ENCODE measurements at places on chromosomes 5 and 9. TPM values are rescaled to one million over a fixed set of nuclear protein-coding genes. Genes with fewer than 3 reads are reported as not detected.

DNA sequence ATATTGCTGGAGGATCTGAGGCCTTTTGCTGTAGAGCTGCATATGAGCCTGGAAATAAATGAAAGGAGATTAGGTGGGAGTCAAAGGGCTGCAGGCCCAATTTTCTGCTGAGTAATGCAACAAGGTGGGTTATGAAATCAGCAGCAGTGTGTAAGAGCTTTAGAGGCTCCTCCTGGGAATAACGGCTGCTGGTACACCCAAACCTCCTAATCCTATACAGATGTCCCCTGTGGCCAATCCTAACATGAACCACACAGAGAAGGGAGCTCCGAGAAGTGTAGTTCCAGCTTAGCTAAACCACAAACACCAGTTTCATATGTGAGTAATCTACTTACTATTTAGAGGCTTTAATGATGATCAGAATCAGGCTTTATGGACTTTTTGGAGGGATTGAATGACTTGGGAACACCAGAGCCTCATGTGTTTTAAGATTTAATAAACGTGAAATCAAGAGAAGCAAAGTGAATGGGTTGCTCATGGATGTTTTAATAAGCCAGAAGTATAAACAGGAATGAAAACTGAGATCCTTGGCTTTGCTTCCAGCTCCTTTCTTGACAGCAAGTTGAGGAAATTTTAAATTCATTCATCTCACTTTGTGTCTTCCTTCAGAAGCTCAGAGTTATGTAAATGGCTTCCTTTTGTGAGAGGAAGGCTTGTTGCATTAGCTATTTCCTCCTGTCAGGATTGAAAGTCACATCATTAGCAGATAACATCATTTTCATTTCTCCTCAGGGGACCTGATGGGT lies 437.5 kb downstream of the TMEM232 start:
- DNase-seq: no peak

- DNase-seq: peak; percentile 56
Observed at GRCh38 chr5:141821430-141821925, 56.7 kb downstream of the PCDH1 start.

DNA sequence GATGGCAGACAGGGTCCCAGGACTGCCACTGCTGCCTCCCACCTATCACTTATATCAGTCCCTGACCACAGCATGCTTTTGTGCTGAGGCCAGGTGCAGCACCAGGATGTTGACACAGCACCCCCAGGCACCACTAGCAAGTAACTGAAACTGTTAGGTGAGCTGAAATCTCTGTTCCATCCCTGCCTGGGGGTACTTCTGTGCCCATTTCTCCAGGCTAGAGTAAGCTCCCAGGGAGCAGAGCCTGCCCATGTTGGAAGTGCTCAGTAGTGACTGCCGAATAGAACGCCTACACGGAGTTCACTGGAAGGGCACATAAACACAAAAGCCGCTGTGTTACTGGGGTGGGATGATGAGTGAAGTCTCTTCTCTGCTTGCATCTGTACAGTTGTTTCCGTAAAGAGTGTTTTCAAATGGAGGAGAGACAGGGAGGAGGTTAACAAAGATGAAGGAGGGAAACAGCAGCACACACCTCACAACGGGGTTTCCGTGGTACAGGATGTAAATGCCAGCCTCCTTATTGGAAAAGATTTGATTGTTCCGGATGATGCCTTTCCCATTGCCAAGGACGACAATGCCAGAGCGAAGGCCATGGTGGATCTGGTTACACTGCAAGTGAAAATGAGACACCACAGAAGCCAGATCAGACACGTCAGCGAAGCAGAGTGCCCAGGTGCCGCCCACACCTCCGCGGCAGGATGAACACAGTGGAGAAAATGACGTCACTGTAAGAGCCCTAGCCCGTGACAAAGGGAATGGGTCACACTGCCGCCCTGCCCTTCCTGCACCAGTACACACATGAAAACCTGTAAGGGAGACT lies 43.1 kb downstream of the POLR1E start:
- peak; percentile 15 for DNase-seq

- no peak for DNase-seq
Observed at GRCh38 chr9:121671612-121672155, 20.2 kb downstream of the DAB2IP start.

DNA sequence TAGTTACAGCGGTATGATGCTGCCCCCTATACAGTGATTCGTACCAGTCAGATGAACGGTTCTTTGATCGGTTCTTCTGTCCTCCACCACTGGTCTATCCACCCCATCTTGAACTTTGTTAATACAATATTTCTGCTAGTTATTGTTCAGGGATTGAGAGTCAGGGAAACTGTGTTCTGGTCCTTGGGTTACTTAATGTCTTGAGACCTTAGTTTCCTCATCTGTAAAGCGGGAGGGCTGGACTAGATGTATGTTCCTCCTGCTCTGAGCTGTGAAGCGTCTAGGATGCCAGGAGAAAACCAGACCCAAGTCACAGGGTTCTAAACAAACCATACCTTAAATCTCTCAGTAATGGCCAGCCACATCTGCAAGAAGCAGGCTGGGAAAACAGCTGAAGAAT lies 1.4 kb upstream of the PIP5K1B start:
- DNase-seq: no peak

GRCh38 chr5:58381566-58381965 lies 78.3 kb downstream of the PLK2 start:
- no peak for DNase-seq

- DNase-seq: no peak
Observed at GRCh38 chr5:34708777-34709176, 52.6 kb downstream of the RAI14 start.

- no peak for DNase-seq
Observed at GRCh38 chr5:160231783-160232342, 2.6 kb downstream of the FABP6 start.

GRCh38 chr9:125683486-125683885 lies 23.5 kb downstream of the MAPKAP1 start:
- DNase-seq: no peak

DNA sequence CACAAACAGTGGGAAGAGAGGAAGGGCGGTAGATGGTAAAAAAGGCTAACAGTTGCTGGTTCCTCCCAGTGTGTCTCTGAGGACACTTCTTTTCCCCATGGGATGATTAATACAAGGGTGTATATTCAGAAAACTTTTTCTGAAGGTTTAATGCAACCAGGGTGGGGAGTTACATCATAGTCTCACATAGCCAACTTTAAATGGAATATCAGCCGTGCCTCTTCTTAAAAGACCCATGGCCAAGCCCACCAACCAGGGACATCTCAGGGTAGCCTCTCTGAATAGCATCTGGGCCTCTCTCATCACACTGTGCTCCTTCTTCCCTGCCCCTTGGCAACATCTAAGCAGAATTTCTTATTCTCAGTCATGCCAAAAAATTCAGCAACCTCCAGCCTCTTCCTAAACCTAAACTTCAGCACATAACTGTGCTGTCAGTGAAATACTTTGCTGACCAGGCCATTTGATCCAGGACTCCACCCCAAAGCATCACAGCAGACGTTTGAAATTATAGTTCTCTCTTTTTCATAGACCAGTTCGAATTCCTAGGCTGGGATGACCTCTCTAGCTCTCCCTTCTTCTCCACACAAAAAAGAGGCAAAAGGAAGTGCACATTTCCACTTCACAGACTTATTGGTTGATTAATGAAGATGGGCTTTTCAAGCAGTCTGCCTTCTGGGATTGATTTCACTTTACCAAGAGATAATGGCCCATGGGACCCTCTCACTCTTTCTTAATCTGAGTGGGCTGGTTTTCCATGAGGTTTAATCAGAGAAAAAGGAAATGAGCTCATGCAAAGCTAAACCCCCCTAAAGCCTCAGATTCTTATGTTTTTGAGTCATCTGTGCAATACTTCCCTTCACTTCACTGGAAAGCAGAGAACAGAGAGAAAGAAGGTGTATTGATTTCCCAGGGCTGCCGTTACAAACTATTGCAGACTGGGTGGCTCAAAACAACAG lies 85.1 kb upstream of the RAI14 start:
- DNase-seq: no peak

- no peak for DNase-seq
Observed at GRCh38 chr5:169161022-169161680, 139.8 kb downstream of the SLIT3 start.

- no peak for DNase-seq
Observed at GRCh38 chr5:148820461-148821395, 5.7 kb upstream of the ADRB2 start.

GRCh38 chr9:86287013-86287412 lies 4.7 kb upstream of the ISCA1 start:
- no peak for DNase-seq

- DNase-seq: no peak
Observed at GRCh38 chr5:112529525-112529924, 110.4 kb upstream of the EPB41L4A start.

GRCh38 chr9:74729136-74729695 lies 158.5 kb downstream of the TRPM6 start:
- no peak for DNase-seq

- DNase-seq: no peak
Observed at GRCh38 chr9:130271473-130271872, 5.9 kb downstream of the HMCN2 start.

DNA sequence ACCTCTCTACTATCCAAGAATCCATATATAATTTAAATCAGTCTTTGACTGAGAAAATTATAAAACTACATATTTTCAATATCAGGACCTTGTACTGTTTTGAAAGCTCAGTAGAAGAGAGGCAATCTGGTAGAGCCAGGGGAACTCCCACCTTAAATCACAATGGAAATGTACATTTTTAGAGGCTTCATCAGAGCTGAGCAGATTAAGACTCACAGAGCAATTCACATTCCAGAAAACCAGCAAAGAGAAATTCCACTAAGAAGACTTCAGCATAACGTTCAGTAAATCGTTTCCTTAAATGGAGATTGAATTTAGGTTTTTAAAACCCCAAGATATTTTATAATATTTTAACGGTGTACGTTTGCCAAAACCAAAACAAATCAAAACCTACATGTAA lies 227.8 kb upstream of the TRPM3 start:
- no peak for DNase-seq

- DNase-seq: no peak
Observed at GRCh38 chr5:1127959-1128785, 16.3 kb upstream of the SLC12A7 start.

- DNase-seq: no peak
Observed at GRCh38 chr5:59757442-59757841, 136.1 kb downstream of the PDE4D start.

GRCh38 chr9:136326061-136326760 lies 1.1 kb upstream of the GPSM1 start:
- DNase-seq: peak; percentile 64

The SSNA1 gene
- 24.5 TPM for total RNA-seq

The PPP2CA gene
- total RNA-seq: 141 TPM

The PCDH12 gene
- total RNA-seq: 2.4 TPM

The F12 gene
- total RNA-seq: 2.4 TPM

The PCDHB4 gene
- total RNA-seq: 4.5 TPM

The RLN2 gene
- total RNA-seq: not detected

The PCDHGA10 gene
- total RNA-seq: 9.8 TPM

The ZNF484 gene
- total RNA-seq: 51.4 TPM

The CYLC2 gene
- not detected for total RNA-seq

The DAB2 gene
- 8.6 TPM for total RNA-seq

The TAF11L2 gene
- not detected for total RNA-seq

The PCDHGC3 gene
- total RNA-seq: 20.8 TPM

The MAPKAP1 gene
- 35.9 TPM for total RNA-seq

The FAM221B gene
- total RNA-seq: not detected

The CARD9 gene
- 0.41 TPM for total RNA-seq
